Ovary (tissue), 10 donors: ENCODE measurements at places on chromosomes 6 and 20. TPM values are rescaled to one million over a fixed set of nuclear protein-coding genes. Genes with fewer than 3 reads are reported as not detected.

NAA20 gene
- total RNA-seq, result 47.2 TPM

FOXF2 gene
- 0.12 TPM for total RNA-seq

MOG gene
- not detected for total RNA-seq

- DNase-seq, result no peak
These were observed 67.2 kb upstream of the TRAF3IP2 start for GRCh38 chr6:111672761-111673450.

GRCh38 chr6:144757299-144757698 is 472.2 kb downstream of the UTRN start:
- no peak for DNase-seq

GRCh38 chr6:31462026-31462963 is 35.6 kb upstream of the MICB start:
- DNase-seq, result no peak
